ENCODE measurements at places on chromosomes 4 and X.
A peak's percentile ranks its signal among the peaks of the same experiment; 100 is the strongest.

DNA sequence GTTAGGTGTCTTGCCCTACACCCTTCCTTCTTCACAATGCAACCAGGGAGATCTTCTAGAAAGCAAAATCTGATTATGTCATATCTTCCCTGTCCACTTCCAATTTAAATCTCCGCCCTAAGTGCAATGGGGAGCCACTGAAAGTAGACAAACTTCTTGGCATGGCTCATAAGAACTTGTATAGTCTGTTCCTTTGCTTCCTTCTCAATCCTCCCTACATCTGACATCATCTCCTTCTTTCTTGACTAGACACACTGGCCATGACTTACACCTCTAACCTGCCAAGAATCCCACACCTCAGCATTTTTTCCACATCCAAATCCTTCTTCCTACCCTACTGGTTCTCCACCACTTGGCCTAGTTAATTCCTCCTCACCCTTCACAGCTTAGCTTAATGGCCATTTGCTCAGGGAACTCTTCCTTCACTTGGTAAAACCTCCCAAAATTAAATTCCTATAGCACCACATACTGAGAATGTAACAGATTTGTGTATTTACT is 55.1 kb downstream of the NCAPG start:
- DNase-seq = no peak

GRCh38 chr4:105092768-105093167 is 53.9 kb upstream of the TET2 start:
- DNase-seq = no peak

DNA sequence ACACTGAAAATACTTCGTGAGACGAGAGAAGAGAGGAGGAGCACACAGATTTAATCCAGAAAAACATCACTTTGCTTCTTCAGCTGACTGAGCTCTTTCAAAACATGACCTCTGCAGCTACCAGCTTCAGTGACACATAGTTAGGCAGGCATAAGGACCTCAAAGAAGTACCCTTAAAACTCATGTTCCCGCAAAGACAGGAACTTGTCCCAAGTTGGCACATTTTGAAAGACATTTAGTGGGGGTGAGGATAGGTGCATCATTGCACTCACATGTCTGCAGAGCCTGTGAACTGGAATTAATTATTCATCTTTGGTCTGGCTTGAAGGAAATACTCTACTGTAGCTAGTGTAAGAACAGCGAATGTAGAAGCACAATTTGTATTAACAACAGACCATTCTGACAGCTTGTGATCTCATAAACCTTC is 221.8 kb downstream of the MGST2 start:
- DNase-seq = no peak

GRCh38 chrX:24169211-24169610 is 19.7 kb downstream of the ZFX start:
- no peak for DNase-seq

- peak; percentile 17 for DNase-seq
Observed at GRCh38 chrX:20066968-20067708, 49.6 kb downstream of the MAP7D2 start.

GRCh38 chr4:7759216-7759615 is 180.4 kb downstream of the AFAP1 start:
- no peak for DNase-seq

- DNase-seq = no peak
Observed at GRCh38 chr4:86947501-86948120, 12.8 kb downstream of the AFF1 start.

GRCh38 chrX:117985241-117985640 is 131.4 kb downstream of the KLHL13 start:
- DNase-seq = no peak

- DNase-seq = no peak
Observed at GRCh38 chr4:5137927-5138326, 86.6 kb downstream of the STK32B start.

GRCh38 chr4:107519053-107519452 is 201.0 kb downstream of the PAPSS1 start:
- no peak for DNase-seq

- no peak for DNase-seq
Observed at GRCh38 chrX:138945219-138945618, 233.7 kb upstream of the FGF13 start.

- no peak for DNase-seq
Observed at GRCh38 chr4:107548211-107548905, 171.7 kb downstream of the PAPSS1 start.

- no peak for DNase-seq
Observed at GRCh38 chr4:53935780-53936179, 128.6 kb downstream of the CHIC2 start.

DNA sequence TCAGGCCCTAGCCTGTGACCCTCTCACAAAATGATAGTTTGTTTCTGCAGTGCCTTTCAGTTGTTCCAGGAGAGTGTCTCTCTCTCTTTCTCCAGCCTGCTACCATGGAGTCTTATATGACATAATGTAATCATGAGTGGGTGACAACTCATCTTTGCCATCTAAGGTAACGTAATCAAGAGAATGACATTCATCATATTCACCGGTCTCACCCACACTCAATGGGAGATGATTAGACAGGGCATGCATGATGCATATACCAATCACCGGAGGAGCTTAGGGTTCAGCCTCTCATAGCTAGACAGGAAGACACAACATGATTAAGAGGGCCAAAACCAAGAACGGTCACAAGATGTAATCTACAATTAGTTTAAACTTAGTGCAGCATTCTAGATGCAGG is 97.1 kb upstream of the FAM9B start:
- no peak for DNase-seq

DNA sequence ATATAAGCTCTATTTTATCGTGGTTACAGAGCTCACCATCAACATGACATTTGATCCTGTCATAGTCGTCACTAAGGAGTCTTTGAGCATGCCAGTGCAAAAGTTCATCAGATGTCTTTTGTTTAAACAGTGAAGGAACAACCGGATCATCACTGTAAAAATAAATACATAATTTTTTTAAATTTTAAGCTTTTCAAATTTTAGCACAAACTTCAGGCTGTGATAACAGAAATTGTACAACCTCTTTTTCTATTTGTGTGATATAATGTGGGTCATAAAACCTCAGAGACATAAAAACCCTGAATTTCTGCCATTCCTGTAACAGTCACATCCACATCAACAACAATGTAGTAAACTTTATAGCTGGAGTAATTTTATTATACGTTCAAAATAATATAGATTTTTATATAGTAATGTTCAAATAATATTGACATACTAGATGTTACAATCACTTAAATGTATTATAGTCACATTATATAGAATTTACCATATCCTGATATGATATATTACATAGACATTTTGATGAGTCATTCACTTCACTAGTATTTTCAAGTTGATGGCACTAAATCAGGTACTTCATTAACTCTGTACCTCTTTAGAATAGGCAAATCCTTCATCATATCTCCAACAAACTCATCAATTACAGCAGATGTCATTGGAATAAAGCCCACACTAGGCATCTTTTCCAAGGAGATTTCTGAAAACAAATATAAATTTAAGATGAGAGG is 47.7 kb downstream of the DDX60L start:
- peak; percentile 0 for DNase-seq

DNA sequence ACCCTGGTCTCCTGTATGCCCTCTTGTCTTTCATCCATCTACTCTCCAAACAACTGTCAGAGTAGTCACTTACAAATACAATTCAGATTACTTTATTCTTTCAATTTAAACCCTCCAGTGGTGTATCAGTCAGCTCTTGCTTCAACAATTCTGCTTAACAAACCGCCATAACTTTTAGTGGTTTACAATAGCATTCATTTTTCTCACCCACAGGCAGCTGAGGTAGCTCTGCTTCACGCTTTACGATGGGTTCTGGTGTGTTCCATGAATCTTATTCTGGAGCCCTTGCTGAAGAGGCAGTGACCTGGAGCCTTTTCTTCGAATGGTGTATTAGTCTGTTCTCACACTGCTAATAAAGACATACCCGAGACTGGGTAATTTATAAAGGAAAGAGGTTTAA is 86.2 kb upstream of the CAMK2D start:
- DNase-seq = no peak
